ENCODE measurements at places on chromosomes 11 and 22.
A peak's percentile ranks its signal among the peaks of the same experiment; 100 is the strongest.

DNA sequence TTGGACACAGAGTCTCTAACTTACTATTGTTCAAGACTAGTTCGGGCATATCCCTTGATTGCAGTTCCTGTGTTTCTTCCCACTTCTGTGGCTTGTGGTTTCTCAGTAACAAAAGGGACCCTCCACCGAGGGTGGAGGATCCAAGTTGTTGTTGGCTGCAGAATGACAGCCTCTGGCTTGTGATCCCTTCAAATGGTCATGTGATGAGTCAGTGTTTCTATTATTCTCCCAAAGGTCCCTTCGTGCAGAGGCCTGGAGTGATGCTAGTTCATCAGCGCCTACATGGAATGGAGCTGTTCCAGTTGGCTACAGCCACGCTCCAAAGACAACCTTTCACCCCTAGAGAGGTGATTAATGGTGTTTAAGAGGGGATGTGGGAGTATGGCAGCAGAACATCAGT, 2.6 kb upstream of the VWCE start:
- H3K4me1 ChIP-seq, result peaks cover 7% of the 10 kb centered on the region
- H3K4me3 ChIP-seq, result no peak overlapping the region
- no peak overlapping the region for H3K27ac ChIP-seq
- no peak for DNase-seq

DNA sequence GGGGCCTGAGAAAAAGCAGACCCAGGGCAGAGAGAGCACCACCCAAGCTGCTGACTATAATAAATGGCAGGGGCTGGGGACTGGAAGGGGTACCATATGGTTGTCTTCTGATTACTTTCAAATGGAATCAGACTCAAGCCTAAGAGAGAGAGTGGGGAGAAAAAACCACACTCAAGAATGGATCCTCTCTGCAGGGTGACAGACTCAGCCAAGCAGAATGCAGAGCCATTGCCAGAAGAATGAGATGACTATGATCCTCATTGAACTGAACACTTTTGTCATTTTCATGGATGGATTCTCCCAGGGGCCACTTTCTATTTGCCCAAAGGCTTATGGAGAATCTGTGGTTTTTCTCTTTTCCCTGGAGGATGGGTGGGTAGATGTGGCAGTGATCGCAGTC, 8.7 kb downstream of the UBASH3B start:
- H3K4me3 ChIP-seq, result no peak overlapping the region
- no peaks in the 10 kb centered on the region for H3K27me3 ChIP-seq
- H3K36me3 ChIP-seq, result no peaks in the 10 kb centered on the region
- no peak for DNase-seq
- no peaks in the 10 kb centered on the region for H3K4me1 ChIP-seq
- H3K27ac ChIP-seq, result no peak overlapping the region

- no peaks in the 10 kb centered on the region for H3K27me3 ChIP-seq
- H3K4me1 ChIP-seq, result no peaks in the 10 kb centered on the region
- no peak for DNase-seq
- H3K27ac ChIP-seq, result no peak overlapping the region
- H3K36me3 ChIP-seq, result no peaks in the 10 kb centered on the region
- no peak overlapping the region for H3K4me3 ChIP-seq
These were observed 6.0 kb upstream of the OR5B21 start for GRCh38 chr11:58513747-58514367.

GRCh38 chr22:28246397-28246796, 327.3 kb upstream of the PITPNB start:
- no peak overlapping the region for H3K4me3 ChIP-seq
- H3K36me3 ChIP-seq, result no peaks in the 10 kb centered on the region
- DNase-seq, result no peak
- H3K27me3 ChIP-seq, result no peaks in the 10 kb centered on the region
- no peak overlapping the region for H3K27ac ChIP-seq

GRCh38 chr11:112693781-112694180, 267.4 kb upstream of the NCAM1 start:
- no peak for DNase-seq
- no peak overlapping the region for H3K27ac ChIP-seq
- H3K4me3 ChIP-seq, result no peak overlapping the region
- H3K27me3 ChIP-seq, result no peaks in the 10 kb centered on the region

DNA sequence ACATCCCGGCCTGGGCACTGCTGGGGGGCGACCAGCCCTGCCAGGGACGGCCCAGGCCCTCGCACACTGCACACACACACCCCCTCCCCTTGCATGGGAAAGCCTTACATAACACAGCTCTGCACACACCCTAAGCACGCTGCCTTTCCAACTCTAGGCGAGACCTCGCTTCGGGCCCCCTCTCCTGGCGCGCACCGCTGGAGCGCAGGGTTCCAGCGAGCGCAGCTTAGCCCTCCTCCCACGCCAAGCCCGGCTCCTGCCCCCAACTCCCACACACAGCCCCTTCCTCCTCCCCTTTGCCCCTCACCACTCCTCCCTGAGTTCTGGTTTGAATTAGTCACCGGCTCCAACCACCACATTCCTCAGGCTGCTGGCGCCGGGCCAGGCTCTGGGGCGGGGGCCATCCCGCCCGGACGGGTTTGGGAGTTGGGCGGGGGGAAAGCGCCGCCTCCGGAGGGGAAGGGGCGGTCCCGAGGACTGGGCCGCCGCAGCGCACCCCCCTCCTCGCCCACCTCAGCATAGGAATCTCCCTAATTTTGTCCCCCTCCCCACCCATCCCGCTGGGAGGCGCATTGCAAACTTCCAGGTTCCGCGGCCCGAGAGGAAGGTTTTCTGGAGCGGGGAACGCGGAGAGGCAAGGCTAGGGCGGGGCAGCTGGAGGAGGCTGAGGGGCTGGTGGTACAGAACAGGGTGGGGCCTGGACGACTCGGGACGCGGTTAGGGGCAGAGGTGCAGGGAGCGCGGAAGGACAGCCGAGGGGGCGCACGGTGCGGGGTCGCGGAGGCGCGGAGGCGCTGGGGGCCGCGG, 966 bp downstream of the AHNAK start:
- no peaks in the 10 kb centered on the region for H3K36me3 ChIP-seq
- H3K4me1 ChIP-seq, result peaks cover 48% of the 10 kb centered on the region
- no peaks in the 10 kb centered on the region for H3K27me3 ChIP-seq
- peak overlapping the region; percentile 99 for H3K27ac ChIP-seq
- peak overlapping the region; percentile 98 for H3K4me3 ChIP-seq

DNA sequence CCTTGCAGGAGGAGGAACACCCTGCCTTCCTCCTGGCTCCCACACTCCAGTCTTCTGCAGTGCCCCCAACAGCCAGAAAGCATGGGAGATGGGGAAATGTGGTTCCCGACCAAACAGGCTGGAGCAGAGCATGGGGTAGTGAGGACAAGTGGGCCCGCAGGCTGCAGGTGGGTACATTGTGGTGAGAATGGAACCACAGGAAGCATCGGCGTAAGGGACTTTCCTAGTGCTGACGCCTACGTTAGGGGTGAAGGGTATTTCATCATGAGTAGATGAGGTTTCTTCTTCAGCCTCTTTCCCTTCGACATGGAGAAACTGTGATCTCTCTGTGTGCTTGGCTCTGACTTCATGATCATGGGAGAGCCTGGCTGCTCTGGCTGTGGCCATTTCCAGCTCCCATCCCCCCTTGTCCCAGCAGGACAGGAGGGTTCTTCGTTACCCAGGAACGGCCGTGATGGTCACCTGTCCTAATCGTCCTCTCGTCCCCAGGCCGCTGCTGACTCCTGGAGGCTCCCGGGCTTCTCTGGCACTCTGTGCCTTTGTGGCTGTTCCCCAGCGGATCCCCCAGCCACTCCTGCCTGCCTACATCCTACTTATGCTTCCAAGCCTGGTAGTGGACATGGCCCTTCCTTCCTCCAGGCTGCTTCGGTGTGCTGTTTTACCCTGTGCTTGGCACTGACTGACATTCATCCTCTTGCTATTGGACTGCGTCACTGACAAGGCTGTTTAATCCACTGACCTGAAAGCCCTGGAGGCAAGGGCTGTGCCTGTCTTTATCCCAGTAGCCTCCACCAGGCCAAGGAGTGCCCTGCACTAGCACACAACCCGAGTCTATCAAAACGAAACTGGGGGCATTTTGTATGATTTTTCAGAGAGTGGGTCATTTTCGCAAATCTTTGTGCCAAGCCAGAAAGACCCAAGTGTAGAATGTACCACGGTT, 65.2 kb upstream of the CECR2 start:
- DNase-seq, result no peak
- H3K4me3 ChIP-seq, result no peak overlapping the region
- H3K36me3 ChIP-seq, result no peaks in the 10 kb centered on the region
- H3K27me3 ChIP-seq, result no peaks in the 10 kb centered on the region

DNA sequence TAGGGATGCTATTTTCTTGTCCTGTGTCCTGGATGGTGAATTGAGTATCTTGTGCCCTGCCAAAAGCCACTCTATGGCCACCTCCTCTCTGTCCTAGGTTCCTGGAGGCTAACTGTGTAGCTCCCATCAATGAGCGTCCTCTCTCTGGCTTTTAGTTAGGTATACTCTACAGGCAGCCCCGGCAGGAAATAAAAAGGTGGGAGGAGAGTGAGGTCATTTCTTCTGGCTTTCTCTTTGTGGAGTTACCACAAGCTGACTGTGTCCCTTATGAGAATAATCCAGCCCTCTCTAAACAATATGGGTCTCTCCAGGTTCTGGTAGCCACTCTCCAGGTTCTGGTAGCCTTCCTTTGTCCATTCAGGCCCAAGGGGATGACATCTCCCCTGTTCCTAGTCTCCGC, 11.7 kb upstream of the ASPHD2 start:
- no peaks in the 10 kb centered on the region for H3K4me1 ChIP-seq
- no peak overlapping the region for H3K4me3 ChIP-seq
- no peaks in the 10 kb centered on the region for H3K27me3 ChIP-seq
- H3K27ac ChIP-seq, result no peak overlapping the region
- no peaks in the 10 kb centered on the region for H3K36me3 ChIP-seq

DNA sequence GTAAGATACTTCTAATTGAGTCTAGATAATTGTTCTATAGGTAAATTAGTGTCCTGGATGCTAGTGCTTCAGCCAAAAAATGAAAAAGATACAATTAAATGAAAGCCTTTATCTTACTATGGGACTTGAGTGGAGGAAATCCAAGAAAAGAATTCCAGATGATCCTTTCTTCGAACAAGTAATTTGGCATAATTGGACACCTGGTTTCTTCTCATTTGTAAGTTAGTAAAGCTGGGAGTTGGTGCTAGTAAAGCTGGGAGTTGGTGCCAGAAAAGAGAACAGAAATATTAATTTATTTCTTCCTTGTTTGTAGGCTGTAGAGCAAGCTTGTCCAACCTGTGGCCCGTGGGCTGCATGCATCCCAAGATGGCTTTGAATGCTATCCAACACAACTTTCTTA, 12.3 kb downstream of the OR51V1 start:
- no peak for DNase-seq
- no peak overlapping the region for H3K27ac ChIP-seq
- H3K27me3 ChIP-seq, result no peaks in the 10 kb centered on the region
- H3K4me1 ChIP-seq, result no peaks in the 10 kb centered on the region
- no peaks in the 10 kb centered on the region for H3K36me3 ChIP-seq

GRCh38 chr11:131218542-131218941, 151.9 kb upstream of the NTM start:
- no peak for DNase-seq
- no peak overlapping the region for H3K27ac ChIP-seq
- H3K27me3 ChIP-seq, result no peaks in the 10 kb centered on the region
- H3K36me3 ChIP-seq, result no peaks in the 10 kb centered on the region
- no peaks in the 10 kb centered on the region for H3K4me1 ChIP-seq

DNA sequence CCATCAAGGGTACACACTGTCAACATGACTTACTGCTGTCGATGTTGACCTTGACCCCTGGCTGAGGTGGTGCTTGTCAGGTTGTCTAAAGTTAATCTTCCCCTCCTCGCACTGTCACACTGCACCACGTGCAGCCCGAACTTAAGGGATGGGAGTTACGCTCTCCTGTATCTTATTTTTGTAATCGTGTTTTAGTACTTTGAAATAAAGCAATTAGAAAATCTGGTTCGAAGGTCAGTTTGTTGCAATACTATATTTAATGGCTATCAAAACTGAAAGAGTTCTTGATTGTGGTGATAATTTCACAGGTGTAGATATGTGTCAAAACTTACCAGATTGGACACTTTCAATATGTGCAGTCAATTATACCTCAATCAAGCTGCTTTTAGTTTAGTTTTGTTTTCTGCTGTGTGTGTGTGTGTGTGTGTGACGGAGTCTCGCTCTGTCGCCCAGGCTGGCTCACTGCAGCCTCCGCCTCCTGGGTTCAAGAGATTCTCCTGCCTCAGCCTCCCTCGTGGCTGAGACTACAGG, 10.7 kb upstream of the ST14 start:
- H3K4me3 ChIP-seq, result no peak overlapping the region
- H3K27ac ChIP-seq, result no peak overlapping the region
- peaks cover 18% of the 10 kb centered on the region for H3K36me3 ChIP-seq
- no peaks in the 10 kb centered on the region for H3K4me1 ChIP-seq

DNA sequence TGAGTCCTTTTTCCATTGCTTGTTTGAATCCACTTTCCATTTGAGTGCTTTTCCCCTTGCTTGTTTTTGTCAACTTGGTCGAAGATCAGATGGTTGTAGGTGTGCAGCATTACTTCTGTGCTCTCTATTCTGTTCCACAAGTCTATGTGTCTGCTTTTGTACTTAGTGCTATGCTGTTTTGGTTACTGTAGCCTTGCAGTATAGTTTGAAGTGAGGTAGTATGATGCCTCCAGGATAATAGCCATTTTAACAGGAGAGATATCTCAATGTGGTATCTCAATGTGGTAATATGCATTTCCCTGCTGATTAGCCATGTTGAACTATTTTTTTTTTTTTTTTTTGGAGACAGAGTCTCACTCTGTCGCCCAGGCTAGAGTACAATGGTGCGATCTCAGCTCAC, 16.7 kb downstream of the ACRV1 start:
- H3K27me3 ChIP-seq, result no peaks in the 10 kb centered on the region
- no peaks in the 10 kb centered on the region for H3K36me3 ChIP-seq
- H3K4me3 ChIP-seq, result no peak overlapping the region

DNA sequence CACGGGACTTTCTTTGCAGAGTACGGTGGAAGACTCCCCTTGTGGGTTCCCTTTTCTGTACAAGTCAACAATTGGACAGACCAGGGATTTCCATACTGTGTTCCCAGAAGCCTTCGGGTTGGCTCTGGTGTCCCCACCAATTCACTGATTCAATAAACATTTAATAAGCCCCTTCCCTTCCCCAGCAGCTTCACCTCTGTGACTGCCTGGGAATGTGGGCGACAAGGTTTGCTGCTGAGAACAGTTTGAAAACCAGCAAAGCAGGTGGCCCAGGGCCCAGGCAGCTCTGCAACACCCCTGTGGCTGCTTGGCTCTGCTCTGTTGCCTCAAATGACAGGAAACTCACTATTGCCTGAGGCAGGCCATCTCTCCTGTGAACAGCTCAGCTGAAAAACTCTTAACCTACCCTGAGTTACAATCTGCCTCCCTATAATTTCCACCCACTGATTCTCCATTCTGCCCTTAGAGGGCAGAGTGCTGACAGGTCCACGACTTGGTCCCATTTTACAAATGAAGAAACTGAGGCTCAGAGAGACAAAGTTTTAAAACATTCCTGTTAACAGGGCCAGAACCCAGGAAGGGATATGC, 10.4 kb downstream of the ADORA2A start:
- DNase-seq, result no peak
- H3K27ac ChIP-seq, result no peak overlapping the region
- H3K36me3 ChIP-seq, result no peaks in the 10 kb centered on the region
- no peaks in the 10 kb centered on the region for H3K27me3 ChIP-seq
- no peak overlapping the region for H3K4me3 ChIP-seq

All from ascending aorta (tissue), 2 donors.